Left kidney (tissue), 8 donors: ENCODE measurements at places on chromosomes 1 and 21.

GRCh38 chr1:16158025-16158424 lies 2.2 kb upstream of the EPHA2 start:
- no peak for DNase-seq

DNA sequence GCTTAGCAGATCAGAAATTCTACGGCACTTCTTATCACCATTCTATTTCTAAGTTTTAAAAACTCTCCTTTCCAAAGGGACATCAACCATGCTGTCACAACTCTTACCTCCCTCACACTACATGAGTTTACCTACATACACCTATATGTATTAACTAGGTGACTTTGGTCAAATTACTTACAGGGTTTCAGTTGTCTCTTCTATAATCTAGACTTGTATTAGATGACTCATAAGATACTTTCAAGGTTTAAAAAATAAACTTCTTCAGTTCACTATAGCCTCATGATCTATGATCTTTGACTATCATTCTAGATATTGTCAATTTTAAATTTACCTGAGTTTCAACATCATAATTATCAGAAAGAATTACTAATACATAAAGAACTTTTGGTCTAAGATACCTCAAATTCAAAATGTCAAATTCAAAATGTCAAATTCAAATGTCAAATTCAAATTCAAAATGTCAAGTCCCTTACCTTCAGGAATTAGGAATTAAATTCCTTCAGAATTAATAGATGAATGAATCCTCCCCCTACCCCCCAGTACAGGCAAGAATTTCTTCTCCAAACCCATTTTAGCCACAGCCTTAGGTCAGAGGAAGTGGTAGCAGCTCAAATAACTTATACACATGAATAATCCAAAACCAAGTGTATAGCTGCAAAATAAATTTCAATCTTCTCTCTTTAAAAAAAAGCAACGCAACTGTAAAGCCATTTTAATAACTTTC lies 31.1 kb downstream of the OTUD7B start:
- DNase-seq = no peak

DNA sequence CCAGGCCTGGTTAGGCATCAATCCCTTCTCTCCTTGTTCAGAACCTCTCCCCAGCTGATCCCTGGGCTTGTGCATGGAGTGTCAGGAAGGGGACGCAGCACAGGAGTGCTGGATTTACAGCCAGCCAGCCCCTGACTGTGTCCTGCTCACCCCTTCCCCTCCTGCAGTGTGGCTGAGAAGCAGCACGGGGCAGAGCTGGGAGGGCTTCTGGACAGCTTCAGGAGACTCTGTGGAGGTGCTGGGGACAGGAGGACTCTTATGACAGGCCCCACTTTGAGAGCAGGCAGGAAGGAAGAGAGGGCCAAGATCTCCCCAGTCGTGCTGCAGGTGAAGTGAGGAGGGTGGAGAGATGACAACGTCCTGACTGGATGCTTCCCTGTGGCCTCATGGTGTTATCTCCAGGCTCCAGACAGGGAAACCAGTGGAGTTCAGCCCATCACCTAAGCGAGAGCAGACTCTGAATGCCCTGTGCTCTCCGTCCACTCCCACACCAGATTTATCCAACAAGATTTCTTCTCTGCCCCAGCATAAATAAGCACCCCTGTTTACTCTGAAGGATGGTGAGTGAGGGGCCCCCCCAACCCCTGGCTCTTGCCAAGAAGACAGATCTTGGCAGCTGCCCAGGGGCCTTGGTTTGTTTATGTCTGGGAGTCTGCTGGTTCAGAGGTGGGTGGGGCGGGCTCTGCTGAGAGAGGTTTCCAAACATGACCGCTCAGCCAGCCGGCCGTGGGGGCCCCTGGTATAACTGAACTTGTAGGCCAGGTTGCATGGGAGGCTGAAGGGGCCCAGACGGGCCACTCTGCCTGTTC lies 21.3 kb downstream of the TMCC2 start:
- DNase-seq = no peak

- DNase-seq = no peak
Observed at GRCh38 chr1:29709704-29710280, 473.5 kb downstream of the PTPRU start.

GRCh38 chr1:4969556-4970129 lies 315.2 kb downstream of the AJAP1 start:
- DNase-seq = no peak

- no peak for DNase-seq
Observed at GRCh38 chr1:115910231-115910630, 66.1 kb upstream of the SLC22A15 start.

- DNase-seq = peak; percentile 94
Observed at GRCh38 chr1:923131-923990, at the start of gene SAMD11. SAMD11 (plus strand) TSS chr1:923923; CDS start chr1:924432, 509 bp downstream.

- no peak for DNase-seq
Observed at GRCh38 chr1:19770436-19771190, 29.1 kb downstream of the TMCO4 start.

DNA sequence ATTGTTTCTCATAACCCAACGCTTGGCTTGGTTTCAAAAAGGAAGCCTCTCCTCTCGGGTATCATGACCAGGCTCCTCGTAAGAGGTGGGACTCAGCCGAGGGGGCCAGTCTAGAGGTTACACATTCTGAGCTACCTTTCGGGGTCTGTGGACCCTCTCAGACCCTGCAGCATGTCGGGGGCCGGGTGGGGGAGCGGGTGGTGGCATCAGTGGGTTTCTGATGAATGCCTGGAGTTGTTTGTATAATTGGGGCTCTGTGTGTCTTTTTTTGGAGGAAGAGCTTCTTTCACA lies 229.3 kb downstream of the CAMTA1 start:
- no peak for DNase-seq

DNA sequence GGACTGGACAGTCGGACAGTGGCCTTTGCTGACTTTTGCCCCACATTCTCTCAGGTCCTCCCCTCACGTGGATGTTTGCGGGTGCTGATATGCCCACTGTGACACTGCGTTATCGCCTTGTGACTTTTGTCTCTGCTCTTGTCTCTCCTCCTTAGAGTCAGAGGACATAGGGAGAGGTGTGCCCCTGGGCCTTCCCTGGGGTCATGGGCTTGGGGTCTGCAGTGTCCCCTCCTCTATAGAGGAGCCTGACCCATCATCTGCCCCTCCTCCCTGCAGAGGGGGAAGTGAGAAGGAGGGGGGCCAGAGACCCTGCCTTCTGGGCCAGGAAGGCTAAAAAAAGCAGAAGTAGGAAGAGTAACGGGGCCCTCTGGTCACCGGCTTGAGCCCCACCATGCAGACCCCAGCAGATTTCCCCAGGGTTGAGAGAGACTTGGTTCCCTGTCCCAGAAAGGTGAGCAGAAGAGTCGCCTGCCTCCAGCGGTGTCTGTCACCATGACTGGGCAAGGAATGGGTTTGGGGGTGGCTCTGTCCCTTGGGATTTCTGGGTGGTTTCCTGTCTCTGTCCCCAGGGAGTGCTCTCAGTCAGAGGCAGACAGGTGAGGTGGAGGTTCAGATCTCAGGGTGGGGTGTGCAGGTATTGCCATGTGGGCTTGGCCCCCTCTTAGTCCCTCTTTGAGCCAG lies 13.3 kb downstream of the RPS6KA1 start:
- DNase-seq = no peak
